ENCODE measurements at places on chromosomes 7 and 10.

DNA sequence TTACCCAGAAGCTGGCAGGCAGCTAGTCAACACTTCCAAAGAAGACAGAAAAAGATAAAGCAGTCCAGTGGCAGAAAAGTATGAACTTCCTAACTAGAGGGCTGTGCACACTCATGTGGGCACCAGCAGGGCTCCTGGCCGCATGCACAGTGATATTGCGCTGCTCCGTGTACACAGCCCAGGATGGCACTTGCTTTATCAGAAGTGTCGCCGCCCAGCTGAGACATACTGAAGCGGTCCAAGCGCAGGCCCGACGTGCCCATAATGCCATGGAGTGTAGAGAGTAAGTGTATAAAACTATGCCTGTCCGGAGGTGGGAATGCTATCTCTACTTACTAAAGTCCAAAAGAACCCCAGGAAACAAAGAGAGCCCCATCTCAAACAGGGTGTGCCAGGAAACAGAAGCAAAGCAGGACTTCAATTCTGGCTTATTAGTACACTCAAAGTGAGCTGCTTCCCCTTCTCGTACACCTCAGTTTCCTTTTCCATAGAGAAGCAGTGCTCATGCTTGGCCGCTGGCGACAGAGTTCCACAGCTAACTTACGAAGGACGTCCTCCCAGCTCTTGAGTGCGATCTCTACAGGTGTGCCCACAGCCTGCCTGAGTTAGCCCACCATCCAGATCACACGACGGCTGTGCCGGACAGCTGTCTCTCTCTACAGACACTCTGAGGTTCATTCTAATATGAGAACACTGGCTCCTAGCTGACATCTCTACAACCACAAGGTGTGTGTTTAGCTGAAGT is 234.3 kb downstream of the COBL start:
- DNase-seq, result no peak

GRCh38 chr7:134890246-134891240 is 95.8 kb upstream of the AGBL3 start:
- DNase-seq, result no peak

DNA sequence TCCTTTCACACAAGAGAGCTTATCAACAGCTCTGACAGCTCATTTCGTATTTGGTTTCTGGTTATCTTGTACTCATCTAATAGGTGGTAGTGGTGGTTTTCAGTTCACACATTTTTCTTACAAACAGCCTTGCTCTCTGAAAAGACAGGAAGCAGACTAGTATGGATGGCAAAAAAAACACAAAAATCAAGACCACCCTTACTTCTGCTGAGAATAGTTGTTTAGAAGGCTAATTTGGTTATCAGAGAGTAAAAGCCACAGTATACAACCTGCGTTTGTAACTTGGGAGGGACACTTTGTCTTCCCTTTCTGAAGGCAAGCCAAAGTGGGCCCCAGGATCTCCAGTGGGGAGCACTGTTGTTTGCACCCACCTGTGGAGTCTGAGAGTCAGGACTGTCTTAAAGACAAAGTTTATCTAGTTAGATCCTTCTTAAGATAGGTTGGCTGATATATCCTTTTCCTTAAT is 68.0 kb downstream of the PIP4K2A start:
- DNase-seq, result no peak

- no peak for DNase-seq
Measured at GRCh38 chr10:35446439-35446838, 110.1 kb downstream of the CCNY start.

DNA sequence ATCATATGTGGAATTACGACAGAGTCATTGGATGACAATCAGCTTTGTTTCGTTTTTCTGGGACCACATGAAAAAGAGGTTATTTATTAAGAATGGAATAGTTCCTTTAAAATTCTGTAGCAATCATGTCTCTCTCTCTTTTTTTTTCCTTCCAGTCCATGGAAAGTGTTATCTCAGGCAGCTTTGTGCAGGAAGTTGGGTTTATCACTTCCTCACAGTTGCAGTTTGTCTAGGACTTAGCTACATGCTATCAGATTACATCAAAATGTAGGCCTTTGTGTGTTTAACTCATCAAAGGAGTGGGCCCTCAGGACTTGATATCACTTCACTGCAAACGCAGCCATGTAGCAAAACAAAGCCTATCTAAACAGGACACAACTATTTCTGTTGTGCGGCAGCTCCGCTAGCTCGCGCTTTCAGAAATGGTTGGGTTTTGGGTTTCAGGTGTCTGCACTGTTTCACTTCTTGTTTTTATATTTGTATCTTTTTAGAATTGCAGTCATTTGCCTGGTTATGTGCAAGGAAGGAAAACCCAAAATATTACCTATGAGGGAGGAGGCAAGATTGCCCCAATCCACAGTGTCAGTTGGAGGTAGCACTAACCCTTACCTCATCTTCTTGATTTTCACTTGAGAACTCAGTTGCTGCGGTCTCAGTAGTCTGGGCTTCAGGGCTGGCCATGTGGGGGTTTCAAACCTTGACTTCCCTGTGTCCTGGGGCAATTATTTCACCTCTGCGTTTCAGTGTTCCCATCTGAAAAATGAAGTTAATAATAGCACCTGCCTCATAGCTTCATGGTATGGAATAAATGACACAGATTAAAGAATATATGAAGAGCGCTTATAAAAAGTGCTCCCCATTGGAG is 66.7 kb downstream of the HHEX start:
- no peak for DNase-seq
